ENCODE measurements at places on chromosomes 6 and 20.

GRCh38 chr6:40406175-40406574, 181.0 kb downstream of the LRFN2 start:
- no peak for DNase-seq

GRCh38 chr6:55388211-55388610, 60.9 kb downstream of the GFRAL start:
- no peak for DNase-seq

GRCh38 chr20:58665606-58666005, 14.5 kb downstream of the STX16 start:
- peak; percentile 90 for DNase-seq

DNA sequence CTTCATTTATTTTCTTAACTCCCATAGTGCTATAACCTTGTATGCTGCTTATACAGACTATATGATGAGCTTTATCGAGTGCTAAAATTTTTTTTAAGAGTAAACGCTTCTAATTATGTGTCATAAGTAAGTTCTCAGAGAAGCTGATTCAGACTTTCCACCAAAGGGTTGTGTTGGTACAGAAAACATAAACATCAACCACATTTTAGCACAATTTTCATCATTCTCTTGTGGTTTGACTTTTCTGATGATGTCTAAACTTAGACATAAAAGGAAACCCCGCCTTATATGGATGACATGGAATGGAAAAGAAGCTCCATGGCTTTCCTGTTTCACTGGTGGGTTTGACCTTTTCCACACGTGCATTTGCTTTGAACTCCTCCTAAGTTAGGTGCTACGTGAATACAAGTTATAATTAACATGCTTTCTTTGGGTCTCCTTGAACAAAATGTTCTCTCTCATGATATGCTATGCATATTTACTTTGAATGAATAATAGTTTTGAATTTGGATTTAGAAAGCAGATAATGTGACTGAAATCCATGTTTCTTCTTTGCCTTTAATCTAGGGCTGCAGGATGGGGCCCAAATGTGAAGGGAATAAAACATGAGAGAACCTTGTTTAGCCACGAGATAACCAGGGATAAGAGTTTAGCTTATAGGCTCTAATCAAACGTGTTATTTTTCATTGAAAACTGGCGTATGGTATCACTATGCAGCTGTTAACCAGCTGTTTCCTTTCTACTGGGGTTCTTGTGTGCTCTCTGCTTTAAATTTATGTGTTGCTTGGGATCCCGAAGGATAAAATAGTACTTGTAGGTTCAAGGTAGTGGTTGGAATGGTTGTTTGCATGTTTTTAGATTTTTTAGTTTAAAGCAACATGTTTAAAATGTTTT, 127.1 kb upstream of the AHI1 start:
- no peak for DNase-seq

DNA sequence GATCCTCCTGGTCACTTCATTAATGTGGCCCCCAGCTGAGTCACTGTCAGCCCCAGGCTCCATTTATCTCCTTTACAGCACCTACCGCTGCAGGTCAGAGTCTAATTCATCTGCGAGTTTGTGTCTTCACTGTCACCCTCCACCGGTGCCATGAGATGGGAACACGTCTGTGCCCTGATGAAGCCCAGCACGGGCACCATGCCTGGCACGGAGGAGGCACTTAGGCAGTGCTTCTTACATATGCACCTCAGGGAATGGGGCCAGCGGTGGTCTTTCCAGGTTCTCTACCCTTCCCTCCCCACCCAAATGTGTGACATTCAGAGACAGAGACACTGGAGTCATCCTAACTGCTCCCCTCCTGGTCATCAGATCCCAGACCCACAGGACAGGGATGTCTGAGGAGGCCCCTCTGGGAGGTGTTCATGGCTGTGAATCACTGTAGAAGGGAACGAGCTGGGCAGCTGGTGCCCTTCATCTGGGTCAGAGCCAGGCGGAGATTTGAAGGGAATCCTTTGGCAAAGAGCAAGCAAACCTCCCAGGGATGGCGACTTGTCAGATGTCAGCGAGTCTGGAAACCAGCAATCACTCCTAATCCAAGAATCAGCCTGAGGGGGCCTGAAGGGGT, 364.6 kb downstream of the PREX1 start:
- no peak for DNase-seq

- no peak for DNase-seq
Observed at GRCh38 chr6:133835901-133836300, 53.0 kb upstream of the TCF21 start.

DNA sequence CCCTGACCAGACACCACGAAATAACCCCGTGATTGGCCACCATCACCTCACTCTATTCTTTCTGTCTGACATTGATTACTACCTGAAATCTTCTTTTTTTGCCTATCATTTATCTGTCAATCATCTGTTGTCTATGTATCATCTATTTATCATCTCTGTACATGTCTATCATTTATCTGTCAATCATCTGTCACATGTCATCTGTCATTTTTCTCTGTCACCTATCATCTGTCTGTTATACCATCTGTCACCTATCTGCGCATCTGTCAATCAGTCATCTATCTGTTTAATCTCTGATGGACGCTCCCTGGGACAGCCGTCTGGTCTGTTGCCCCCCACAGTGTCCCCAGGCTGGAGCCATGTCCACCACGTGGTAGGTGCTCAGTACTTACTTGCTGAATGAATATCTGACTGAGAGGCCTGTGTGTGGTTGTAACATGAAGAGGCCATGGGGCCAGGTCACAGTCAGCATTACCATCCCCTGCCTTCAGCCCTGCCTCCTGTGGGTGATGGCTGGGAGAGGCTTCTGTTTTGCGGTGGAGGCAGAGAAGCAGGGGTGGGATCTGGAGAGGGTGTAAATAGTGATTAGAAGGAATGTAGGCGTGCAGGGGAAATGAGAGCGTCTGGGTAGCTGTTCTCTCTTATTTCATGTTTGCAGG, 302.7 kb downstream of the QKI start:
- DNase-seq, result peak; percentile 12

DNA sequence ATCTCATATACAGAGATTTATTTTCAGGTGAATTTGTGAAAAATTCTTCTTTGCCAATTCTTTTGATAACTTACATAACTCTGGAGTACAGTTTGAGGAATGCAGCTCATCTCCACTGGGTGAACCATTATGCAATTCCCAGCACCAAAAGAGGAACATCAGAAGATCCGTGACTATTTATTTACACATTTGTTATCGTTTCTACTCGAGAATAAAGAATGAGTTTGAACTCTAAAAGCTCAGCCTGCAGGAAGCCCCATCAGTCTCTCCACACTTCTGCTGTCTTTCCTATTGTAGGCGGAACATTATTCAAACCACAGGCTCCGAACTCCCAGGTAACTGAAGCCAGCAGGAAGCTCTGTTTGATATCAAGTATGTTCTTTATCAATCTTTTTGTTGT, 95.9 kb upstream of the IFNGR1 start:
- no peak for DNase-seq

GRCh38 chr20:23257848-23258746, 92.5 kb upstream of the NXT1 start:
- peak; percentile 21 for DNase-seq

DNA sequence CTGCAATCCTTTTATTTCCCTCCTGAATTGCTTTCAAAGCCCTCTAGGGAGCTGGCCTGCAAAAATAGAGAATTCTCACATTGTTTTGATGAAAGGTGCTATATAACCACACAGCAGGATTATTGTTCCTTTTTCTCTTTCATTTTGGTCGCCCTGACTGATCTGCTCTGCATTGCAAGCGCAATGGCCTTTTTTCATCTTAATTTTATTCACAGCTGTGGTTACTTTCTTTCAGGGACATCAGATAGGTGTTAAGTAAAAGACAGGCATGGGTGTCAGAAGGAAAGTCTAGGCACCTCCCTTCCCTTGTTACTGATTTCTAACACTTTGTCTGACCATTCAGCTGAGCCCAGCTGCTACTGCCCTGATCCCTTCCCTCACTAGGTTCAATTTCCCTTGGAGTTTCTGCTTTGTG, 850.5 kb upstream of the MAP3K7 start:
- no peak for DNase-seq

GRCh38 chr6:168225471-168225911, 94.1 kb downstream of the DACT2 start:
- DNase-seq, result no peak

- no peak for DNase-seq
Observed at GRCh38 chr6:45199554-45199953, 128.6 kb upstream of the RUNX2 start.

DNA sequence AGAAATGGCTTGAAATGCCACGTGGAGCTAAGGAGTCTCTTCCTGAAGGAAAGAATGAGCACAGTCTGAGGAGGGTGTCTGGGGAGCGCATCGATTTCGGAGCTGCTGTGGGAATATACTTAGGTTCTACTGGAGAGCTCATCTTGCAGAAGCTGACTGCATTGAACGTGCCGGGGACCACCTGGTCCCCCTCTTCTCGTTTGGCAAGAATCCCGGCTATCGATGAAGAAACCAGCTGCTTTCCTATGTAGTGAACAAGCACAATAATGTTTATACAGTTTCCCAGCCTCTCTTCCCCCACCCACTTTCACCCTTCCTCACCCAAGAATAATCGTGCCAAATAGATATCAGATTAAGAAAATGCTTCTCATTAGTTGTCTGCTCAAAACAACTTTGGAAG, 242.5 kb downstream of the PACRG start:
- DNase-seq, result no peak

Data from NCI-H82 (cell line).